Activated naive CD4-positive, alpha-beta T cell treated with anti-CD3 and anti-CD28 coated beads, Interleukin-2, amount 50 U/mL, for 72 hours (primary cell): ENCODE measurements at places on chromosomes 3 and 15.

- no peak for DNase-seq
These were observed 90.3 kb downstream of the ASB7 start for GRCh38 chr15:100692671-100693070.

DNA sequence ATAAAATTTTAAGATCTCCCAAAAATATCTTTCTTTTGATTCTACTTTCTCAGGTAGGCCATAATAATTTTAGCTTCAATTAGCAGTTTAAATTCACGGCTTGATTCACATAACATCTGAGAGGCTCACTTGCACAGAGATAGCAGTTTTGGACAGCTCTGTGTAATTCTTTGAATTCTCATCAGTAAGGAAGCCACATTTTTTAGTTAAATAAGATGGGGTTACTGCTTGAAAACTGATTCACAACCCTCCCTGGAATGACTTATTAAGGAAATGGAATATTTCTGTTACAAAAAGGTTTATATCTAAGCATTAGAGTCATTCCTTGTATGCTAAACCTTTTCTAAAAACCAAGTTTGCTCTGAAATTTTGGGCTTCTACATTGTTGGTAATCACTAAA is 212.7 kb downstream of the ALCAM start:
- no peak for DNase-seq

- no peak for DNase-seq
These were observed 13.0 kb downstream of the EFCC1 start for GRCh38 chr3:129014148-129014547.

DNA sequence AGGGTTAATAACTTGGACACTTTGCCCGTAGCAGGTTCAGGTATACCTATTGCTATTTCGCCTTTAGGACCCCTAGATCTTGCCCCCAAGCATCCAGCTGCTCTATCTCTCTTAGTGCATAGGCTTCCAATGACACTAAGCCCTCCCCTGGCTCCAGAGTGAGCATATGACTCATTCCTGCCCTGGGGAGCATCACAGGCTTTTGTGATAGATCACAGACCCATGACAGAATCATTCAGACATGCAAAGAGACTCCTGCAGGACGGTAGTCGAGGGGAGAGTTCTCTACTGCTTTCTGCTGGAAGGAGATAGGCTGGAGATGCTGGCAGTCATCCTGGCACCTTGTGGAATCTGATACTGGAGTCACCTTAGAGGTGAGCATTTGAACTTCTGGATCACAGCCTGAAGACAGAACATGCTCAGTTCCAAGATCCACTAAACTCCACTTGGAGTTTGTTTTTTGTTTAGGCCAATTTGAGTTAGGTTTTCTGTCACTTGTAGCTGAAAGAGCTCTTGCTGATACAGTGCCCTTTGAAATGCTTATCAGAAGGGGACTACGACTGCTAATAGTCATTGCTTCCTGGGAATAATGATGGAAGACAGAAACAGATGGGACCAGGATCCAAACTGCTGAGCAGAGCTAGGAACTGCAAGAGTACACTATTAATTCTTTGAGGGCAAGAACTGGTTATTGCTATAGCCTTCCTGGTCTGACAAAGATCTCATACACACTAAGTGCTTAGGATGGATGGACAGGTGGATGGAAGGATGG is 11.0 kb downstream of the LYSMD2 start:
- DNase-seq, result no peak

DNA sequence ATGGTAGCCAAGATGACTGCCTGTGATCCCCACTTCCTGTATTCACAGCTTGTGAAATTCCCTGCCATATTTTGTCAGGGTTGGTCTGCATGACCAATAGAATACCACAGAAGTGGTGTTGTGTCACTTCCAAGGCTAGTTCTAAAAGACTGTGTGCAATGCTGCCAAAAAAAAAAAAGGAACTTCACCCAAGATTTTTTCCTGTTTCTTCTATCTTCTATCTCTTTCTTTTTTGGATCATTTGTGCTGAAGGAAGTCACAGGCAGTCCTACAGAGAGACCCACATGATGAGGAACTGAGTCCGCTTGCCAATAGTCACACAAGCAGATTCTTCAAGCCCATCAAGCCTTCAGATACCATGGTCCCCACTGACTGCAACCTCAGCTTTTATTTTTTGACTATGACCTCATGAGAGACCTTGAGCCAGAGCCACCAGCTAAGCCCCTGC is 18.1 kb upstream of the RAF1 start:
- DNase-seq, result no peak

DNA sequence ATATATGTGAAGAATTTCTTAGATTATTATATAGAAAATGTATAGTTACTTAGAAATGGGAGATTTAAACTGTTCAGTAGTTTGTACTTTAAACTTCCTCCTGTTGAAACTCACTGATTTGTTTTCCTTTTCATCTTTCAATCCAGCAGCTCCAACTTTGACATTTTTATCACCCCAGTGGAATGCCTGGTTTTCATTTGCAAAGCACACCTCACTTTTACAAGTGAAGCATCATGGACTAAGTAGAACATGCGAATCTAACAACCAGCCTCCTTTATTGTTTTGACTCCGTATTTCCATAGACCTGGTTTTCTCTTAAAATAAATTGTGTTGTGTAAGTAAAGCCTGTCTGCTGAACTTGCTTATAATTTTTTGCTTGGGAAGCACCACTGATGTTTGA is 97.8 kb upstream of the ROBO2 start:
- DNase-seq, result no peak

DNA sequence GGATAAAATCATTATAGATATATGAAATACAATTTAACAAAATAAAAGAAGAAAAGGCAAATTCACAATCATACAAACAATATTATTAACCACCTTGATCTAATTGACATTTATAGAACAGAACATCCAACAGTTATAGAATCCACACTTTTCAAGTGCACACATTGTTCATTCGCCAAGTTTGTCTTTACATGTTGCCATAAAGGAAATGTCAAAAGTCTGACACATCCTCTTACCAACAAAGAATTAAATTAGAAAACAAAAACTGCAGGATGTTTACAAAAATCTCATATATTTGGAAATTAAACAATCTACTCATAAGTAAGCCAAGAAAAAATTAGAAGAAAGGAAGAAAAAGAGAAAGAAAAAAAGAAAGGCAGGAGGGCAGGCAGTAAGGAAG is 909.2 kb upstream of the EPHA6 start:
- no peak for DNase-seq

GRCh38 chr3:81291586-81291985 is 469.9 kb downstream of the GBE1 start:
- DNase-seq, result no peak

DNA sequence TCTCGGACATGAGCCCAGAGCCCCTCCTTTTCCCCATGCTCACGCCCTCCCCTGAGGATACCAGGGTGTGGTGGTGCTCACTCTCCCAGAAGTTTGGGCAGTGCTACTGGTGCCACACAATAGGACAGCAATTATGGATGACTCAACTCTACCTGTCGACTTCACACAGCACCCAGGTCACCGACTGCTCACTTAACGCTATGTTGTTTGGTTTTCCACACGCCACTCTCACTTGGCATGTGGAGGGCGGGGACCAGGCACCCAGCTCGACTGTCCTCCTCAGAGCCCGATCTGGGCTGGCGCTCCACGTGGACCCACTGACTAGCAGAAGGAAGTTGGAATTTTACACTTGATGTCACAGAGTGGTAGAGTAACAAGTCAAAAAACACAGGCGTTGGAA is 30.9 kb downstream of the STIMATE start:
- no peak for DNase-seq

GRCh38 chr3:93934366-93935046 is 39.2 kb downstream of the PROS1 start:
- DNase-seq, result no peak

DNA sequence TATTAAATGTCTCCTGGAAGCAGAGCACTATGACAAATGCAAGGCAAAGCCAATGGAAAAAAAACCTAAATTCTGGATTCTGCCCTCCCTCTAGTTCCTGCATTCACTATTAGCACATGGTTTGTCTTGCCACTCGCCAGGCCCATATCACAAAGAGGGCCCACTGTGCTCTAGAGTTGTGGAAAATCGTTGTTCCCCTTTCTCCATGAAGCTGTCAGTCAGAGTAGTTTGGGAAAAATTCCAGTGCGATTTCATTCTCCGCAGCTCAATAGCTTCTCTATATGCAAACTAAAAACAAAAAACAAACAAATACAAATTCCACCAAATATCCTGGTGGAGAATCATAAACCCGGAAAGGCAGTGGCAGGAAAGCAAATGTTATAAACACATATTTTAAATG is 77.3 kb downstream of the RORA start:
- DNase-seq, result no peak

GRCh38 chr15:52121896-52122295 is 9.3 kb upstream of the BCL2L10 start:
- no peak for DNase-seq

GRCh38 chr3:139975594-139976365 is 40.8 kb downstream of the CLSTN2 start:
- no peak for DNase-seq

DNA sequence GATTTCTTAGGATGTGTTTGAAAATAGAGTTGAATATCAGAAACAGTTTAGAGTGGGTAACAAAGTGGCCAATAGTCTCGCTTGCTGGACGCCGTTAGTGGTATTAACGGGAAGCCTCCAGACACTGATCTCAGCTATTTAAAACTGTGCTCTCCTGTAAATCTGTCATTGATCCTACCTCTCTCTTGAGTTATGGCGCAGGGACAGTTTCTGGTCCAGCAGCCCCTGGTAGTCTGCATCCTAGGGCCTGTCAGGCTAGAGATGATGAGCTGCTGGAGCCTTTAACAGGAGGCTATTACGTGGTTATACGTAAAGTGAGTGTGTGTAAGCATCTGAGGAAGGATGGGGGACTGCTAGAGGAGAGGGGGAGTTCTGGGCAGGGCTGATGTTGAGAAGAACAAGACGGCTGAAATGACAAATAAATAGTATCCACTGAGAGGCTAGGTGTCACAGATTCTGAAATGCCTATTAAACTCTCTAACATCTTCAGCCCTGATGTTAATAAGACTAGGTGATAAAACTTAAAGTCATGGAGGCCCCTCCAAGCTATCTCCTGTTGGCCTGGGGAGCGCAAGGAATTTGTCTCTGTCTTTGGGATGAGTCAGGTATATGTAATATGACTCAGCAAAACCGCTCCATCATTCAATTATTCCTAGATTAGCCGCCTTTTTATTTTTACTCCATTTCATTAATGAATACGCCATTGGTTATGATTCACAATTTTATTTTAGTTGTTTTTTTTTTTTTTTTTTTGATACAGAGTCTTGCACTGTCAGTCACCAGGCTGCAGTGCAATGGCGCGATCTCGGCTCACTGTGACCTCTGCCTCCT is 155.7 kb downstream of the GREM1 start:
- DNase-seq, result no peak

GRCh38 chr3:45746165-45746776 is 50.1 kb downstream of the SLC6A20 start:
- DNase-seq, result no peak

- DNase-seq, result no peak
These were observed 141.7 kb downstream of the RPLP1 start for GRCh38 chr15:69593981-69594966.

GRCh38 chr3:60669636-60670035 is 581.6 kb downstream of the FHIT start:
- DNase-seq, result no peak

DNA sequence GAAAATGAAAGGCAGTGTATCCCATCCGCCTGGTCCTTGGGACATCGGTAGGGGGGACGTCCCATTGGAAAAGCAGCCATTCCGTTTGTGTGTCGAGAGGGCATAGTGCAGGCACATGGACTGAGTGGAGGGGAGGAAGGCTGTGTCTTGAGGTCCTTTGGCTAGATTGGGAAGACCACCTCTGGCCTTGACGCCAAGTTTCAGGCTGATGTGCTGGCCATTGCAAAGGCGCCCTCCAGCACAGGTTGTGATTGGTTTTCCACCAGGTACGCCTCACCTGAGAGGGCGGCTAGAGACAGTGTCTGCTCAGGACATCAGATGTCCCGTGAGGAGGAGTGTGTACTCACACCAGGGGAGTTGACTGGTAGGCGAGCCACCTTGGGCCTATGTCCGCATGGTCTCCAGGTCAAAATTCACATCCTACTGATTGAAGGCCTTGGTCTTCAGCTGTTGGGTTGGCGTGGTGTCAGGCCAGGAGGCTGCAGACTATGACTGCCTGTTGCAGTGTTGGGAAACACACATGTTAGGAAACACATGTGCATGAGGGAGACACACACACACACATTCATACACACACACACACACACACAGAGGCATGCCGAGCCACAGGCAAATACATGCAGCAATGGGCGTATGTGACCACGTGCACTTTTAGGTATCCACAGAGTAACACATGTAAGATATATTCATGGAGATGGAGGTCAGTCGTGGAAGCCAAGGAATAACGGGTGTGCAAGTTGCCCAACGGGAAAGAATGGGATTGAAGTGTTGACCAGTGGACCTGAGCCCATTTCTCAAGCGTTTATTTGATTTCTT is 98.4 kb downstream of the SNRPN start:
- no peak for DNase-seq

GRCh38 chr3:89867286-89867685 is 759.9 kb downstream of the EPHA3 start:
- no peak for DNase-seq

DNA sequence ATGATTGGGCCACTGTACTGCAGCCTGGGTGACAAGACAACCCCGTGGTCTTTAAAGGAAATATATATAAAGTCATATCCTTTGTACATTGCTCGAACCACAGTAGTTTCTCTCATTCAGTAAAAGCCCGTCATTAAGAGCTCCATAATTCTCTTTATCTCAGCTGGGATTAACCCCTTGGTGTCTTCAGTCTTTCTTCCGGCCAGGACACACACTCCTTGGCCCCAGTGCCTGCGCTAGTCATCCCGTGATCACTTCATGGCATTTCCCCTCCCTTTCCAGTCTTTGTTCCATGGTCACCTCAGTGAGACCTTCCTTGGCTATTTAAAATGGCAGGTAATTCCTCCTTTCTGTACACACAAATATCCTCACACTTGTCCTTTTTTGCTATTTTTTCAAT is 3.3 kb downstream of the RPL35A start:
- DNase-seq, result no peak

DNA sequence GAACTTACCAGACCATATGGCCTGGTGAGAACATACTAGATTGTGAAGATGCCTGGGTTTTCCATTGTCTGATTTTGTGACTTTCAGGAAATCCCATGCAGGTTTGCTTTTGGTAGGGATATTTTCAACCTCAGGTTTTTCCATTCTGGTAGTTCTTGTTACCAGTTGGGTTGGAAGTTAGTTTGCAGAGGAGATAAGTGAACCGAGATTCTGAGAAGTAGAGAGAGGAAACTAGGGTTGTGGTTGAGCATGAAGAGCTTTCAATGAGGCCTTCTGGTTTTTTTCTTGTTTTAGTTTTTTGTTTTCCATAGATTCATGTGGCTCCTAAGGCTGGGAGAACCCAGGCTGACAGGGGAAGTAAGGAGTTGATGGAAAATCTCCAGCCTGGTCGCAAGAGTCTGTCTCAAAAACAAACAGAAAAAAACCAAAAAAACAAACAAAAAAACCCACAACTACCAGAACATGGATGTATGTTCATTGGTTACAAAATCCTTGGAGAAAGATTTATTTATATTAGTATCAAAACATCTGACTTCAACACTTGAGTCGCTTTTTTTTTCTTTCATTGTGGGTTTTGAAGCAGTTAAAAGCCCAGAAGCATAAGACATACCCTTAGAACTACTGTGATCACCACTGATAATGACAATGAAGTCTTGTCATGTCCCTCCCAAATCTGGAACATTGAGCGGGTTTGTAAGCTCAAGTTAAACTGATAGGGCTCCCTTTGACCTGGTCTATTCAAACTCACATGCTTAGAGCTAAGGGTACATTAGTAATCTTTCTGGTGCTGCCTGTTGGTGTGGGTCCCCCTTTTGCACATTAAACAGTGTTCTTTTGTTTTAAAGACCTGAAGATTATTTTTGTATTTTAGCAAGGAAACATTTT is 3.2 kb downstream of the GPR171 start:
- no peak for DNase-seq
